ENCODE measurements at places on chromosomes 7 and 10. TPM values are rescaled to one million over a fixed set of nuclear protein-coding genes. Genes with fewer than 3 reads are reported as not detected.

The LMBR1 gene
- 88.2 TPM for total RNA-seq

The TEX36 gene
- total RNA-seq: not detected

The CDHR3 gene
- 0.79 TPM for total RNA-seq

The BTBD16 gene
- total RNA-seq: not detected

The TSPAN12 gene
- 0.19 TPM for total RNA-seq

The MALRD1 gene
- total RNA-seq: not detected

The IDI2 gene
- not detected for total RNA-seq

The HOXA4 gene
- 0.79 TPM for total RNA-seq

The CC2D2B gene
- 0.22 TPM for total RNA-seq

The WIPF3 gene
- not detected for total RNA-seq

The TMEM72 gene
- not detected for total RNA-seq

The IGF2BP3 gene
- 2.0 TPM for total RNA-seq

The NSUN5 gene
- 53.5 TPM for total RNA-seq

The TMEM178B gene
- total RNA-seq: 1.4 TPM

The RADIL gene
- total RNA-seq: 0.50 TPM

The FEZF1 gene
- total RNA-seq: not detected

The SLC39A12 gene
- not detected for total RNA-seq

The LRRN3 gene
- 24.0 TPM for total RNA-seq

The PNLIP gene
- not detected for total RNA-seq

The ITPRID1 gene
- total RNA-seq: not detected

The SPAG6 gene
- total RNA-seq: 0.38 TPM

The NXPH1 gene
- not detected for total RNA-seq

The PRLHR gene
- total RNA-seq: not detected

The TRIL gene
- not detected for total RNA-seq

The DENND2A gene
- not detected for total RNA-seq

The GARIN1A gene
- 2.7 TPM for total RNA-seq

The STEAP1B gene
- total RNA-seq: not detected

The SFXN2 gene
- total RNA-seq: 10.4 TPM

The FGF8 gene
- total RNA-seq: 0.49 TPM

The GSTO2 gene
- 6.8 TPM for total RNA-seq

The POLD2 gene
- 101 TPM for total RNA-seq

The FBXL13 gene
- total RNA-seq: 1.0 TPM

The TAS2R3 gene
- total RNA-seq: 1.8 TPM

The NEUROD6 gene
- total RNA-seq: not detected

The ADAP1 gene
- total RNA-seq: 29.4 TPM
